Activated CD4-positive, alpha-beta memory T cell treated with anti-CD3 and anti-CD28 coated beads, Interleukin-2, amount 10 ng/mL, durations not matched to agents 7 days and 5 days (primary cell): ENCODE measurements at places on chromosomes 5 and 9.

- H3K36me3 ChIP-seq, result no peaks in the 10 kb centered on the region
- no peak for DNase-seq
- H3K4me3 ChIP-seq, result no peak overlapping the region
- H3K27ac ChIP-seq, result no peak overlapping the region
These were observed 164.3 kb downstream of the ENC1 start for GRCh38 chr5:74476046-74476818.

DNA sequence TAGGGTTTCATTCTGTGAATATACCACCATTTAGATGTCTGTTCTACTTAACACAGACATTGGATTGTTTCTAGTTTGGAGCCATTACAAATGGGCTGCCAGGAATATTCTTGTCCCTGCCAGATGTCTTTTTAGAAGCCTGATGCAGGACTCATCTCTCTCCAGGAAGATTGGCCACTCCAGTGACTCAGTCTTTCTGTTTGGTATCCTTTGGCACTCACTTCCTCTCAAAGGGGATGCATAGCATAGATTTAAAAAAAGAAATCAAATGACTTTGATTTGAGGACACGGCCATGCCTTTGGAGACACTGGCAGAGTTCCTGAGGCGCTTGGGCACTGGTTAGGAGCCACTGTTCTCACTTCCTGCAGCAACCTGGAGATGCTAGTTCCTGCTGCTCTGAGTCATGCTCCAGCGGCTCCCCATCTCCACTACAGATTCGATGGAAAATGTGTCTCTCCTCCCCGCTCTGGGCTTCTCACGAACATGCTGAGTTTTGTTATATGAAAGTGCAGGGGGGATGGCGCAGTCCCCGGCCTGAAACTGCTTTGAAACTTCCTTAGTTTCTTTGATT lies 3.5 kb upstream of the ZNF366 start:
- no peak for DNase-seq
- no peaks in the 10 kb centered on the region for H3K4me1 ChIP-seq
- H3K36me3 ChIP-seq, result no peaks in the 10 kb centered on the region

DNA sequence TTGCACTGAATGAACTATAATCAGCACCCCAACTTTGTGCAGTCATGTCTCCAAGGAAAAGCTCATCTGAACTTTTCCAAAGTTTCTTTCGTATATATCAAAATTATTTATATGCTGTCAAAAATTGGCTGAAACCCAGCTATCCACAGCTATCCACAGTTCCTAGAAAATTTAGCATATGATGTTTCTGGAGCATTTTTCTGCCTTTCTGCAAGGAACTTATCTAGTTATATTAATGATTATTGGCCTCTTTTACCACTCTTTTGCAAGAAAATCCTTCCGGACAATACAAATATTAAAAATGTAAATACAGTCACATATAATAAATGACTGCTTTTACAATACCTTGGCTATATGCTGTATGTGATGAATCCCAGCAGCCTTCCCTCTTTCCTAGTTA lies 270.2 kb downstream of the TMEM167A start:
- DNase-seq, result no peak
- H3K27me3 ChIP-seq, result no peaks in the 10 kb centered on the region

- H3K36me3 ChIP-seq, result no peaks in the 10 kb centered on the region
- no peak for DNase-seq
- no peaks in the 10 kb centered on the region for H3K4me1 ChIP-seq
- H3K4me3 ChIP-seq, result no peak overlapping the region
These were observed 197.7 kb downstream of the TENT4A start for GRCh38 chr5:6910950-6911349.

GRCh38 chr5:180684623-180685161 lies 35.3 kb upstream of the FLT4 start:
- peaks cover 14% of the 10 kb centered on the region for H3K4me1 ChIP-seq
- no peaks in the 10 kb centered on the region for H3K36me3 ChIP-seq
- no peak overlapping the region for H3K4me3 ChIP-seq
- DNase-seq, result no peak
- H3K27ac ChIP-seq, result no peak overlapping the region
- peaks cover 16% of the 10 kb centered on the region for H3K27me3 ChIP-seq

GRCh38 chr5:138305797-138306196 lies 25.8 kb downstream of the CDC25C start:
- H3K27me3 ChIP-seq, result no peaks in the 10 kb centered on the region
- peaks cover 20% of the 10 kb centered on the region for H3K36me3 ChIP-seq
- no peak for DNase-seq
- H3K27ac ChIP-seq, result no peak overlapping the region
- peaks cover 2% of the 10 kb centered on the region for H3K4me1 ChIP-seq
- no peak overlapping the region for H3K4me3 ChIP-seq

GRCh38 chr9:78677326-78677725 lies 380.4 kb downstream of the PSAT1 start:
- H3K27ac ChIP-seq, result no peak overlapping the region
- DNase-seq, result no peak
- H3K36me3 ChIP-seq, result no peaks in the 10 kb centered on the region
- H3K4me1 ChIP-seq, result no peaks in the 10 kb centered on the region
- H3K27me3 ChIP-seq, result no peaks in the 10 kb centered on the region
- no peak overlapping the region for H3K4me3 ChIP-seq

GRCh38 chr9:72454871-72455491 lies 66.4 kb upstream of the TMC1 start:
- H3K27ac ChIP-seq, result no peak overlapping the region
- DNase-seq, result no peak
- H3K4me3 ChIP-seq, result no peak overlapping the region
- no peaks in the 10 kb centered on the region for H3K27me3 ChIP-seq
- no peaks in the 10 kb centered on the region for H3K36me3 ChIP-seq

GRCh38 chr5:91313757-91314673 lies 69.1 kb downstream of the ARRDC3 start:
- peaks cover 64% of the 10 kb centered on the region for H3K4me1 ChIP-seq
- peak overlapping the region; percentile 97 for H3K27ac ChIP-seq
- H3K27me3 ChIP-seq, result no peaks in the 10 kb centered on the region
- H3K4me3 ChIP-seq, result peak overlapping the region; percentile 83

DNA sequence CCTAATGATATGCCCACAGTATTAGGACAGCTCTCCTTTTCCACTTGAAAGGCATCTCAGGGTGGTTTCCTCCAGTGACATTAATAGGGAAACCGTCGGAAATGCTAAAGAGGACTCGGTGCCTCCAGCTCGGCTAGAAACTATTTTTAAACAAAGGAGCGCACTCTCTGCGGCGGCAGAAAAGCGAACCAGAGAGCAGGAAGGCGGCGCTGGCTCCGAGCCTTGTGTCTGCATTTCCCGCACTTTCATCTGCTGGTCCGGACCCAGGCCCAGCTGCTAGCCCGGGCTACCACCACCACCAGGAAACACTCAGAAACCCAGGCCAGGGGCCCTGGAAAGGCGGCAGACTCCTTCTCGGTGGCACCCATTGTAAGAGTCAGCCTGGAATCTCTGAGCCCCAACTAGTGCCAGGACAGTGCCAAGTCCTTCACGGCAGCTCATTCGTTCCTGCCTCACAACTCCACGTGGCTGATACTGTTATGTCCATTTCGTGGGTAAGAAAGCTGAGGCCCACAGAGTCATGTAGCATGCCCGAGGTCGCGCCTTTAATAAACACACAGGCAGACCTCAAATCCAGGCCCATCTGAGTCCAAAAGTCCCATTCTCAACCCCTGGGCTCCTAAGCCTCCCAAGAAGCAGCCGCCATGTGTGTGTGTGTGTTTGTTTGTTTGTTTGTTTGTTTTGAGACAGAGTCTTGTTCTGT lies 73.9 kb downstream of the VAV2 start:
- no peaks in the 10 kb centered on the region for H3K36me3 ChIP-seq
- H3K27me3 ChIP-seq, result no peaks in the 10 kb centered on the region
- H3K4me3 ChIP-seq, result no peak overlapping the region
- H3K27ac ChIP-seq, result no peak overlapping the region
- H3K4me1 ChIP-seq, result no peaks in the 10 kb centered on the region

- H3K36me3 ChIP-seq, result no peaks in the 10 kb centered on the region
- no peak overlapping the region for H3K4me3 ChIP-seq
- no peaks in the 10 kb centered on the region for H3K4me1 ChIP-seq
- peaks cover 59% of the 10 kb centered on the region for H3K27me3 ChIP-seq
- H3K27ac ChIP-seq, result no peak overlapping the region
These were observed 23.7 kb upstream of the OR2S2 start for GRCh38 chr9:35981699-35982098.

GRCh38 chr9:76369583-76369982 lies 24.6 kb downstream of the RFK start:
- no peak for DNase-seq
- H3K4me1 ChIP-seq, result peaks cover 8% of the 10 kb centered on the region
- no peak overlapping the region for H3K4me3 ChIP-seq
- H3K27me3 ChIP-seq, result no peaks in the 10 kb centered on the region
- no peaks in the 10 kb centered on the region for H3K36me3 ChIP-seq
- no peak overlapping the region for H3K27ac ChIP-seq

- no peak overlapping the region for H3K4me3 ChIP-seq
- H3K4me1 ChIP-seq, result no peaks in the 10 kb centered on the region
- peaks cover 2% of the 10 kb centered on the region for H3K27me3 ChIP-seq
- no peak for DNase-seq
These were observed 80.9 kb downstream of the MARCHF3 start for GRCh38 chr5:126949475-126949874.

- no peak for DNase-seq
- no peaks in the 10 kb centered on the region for H3K36me3 ChIP-seq
- H3K27me3 ChIP-seq, result no peaks in the 10 kb centered on the region
- H3K4me1 ChIP-seq, result no peaks in the 10 kb centered on the region
- no peak overlapping the region for H3K27ac ChIP-seq
These were observed 293.0 kb downstream of the ZNF608 start for GRCh38 chr5:124453221-124454051.

DNA sequence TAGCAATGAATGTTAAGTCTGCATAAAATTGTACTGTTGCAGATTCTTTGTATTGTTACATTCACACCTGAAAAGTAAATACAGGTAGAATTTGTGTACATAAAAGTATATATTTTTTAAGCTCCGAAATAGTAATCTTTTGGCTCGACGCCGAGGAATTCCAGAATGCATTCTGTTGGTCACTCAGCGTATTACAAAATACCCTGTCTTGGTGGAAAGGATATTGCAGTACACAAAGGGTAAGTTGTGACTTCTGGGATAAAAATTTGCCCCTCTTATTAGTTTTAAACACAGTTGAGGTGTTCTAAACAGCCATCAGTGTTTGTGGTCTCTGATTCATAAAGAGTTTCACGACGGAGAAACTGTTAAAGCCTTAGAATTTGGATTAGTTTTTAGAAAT lies 257.6 kb downstream of the ARHGEF28 start:
- H3K4me1 ChIP-seq, result no peaks in the 10 kb centered on the region
- no peak overlapping the region for H3K27ac ChIP-seq
- no peaks in the 10 kb centered on the region for H3K36me3 ChIP-seq
- DNase-seq, result no peak

DNA sequence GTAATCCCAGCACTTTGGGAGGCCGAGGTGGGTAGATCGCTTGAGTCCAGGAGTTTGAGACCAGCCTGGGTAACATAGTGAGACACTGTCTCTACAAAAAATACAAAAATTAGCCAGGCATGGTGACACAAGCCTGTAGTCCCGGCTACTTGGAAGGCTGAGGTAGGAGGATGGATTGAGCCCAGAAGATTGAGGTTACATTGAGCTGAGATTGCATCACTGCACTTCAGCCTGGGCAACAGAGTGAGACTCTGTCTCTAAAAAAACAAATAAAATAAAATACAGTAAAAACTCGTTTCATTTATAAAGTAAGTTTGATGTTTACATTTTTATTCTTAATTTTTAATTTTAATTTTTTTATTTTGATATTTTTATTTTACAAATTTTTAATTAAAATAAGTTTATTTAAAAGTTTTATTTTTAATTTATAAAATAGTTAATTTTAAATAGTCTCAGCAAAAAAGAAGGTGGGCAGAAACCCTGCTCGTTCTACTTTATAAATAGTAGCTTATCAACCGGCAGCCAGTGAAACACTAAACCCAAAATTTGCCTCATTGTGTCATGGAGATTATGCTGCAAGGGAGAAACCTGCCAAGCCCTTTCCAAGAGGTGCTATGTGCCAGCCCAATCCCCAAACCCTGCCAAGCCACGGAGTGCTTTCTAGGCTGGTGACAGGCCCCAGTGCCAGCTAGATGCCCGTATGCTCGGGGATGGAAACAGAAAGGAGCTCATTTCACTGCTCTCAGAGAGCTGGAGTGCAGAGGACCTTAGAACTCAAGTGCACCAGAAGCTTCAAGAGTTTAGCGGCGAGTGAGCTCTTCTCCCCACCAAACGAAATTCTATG lies 38.9 kb downstream of the SERINC5 start:
- H3K36me3 ChIP-seq, result peaks cover 50% of the 10 kb centered on the region
- H3K4me1 ChIP-seq, result peaks cover 79% of the 10 kb centered on the region
- H3K4me3 ChIP-seq, result peak overlapping the region; percentile 69
- H3K27ac ChIP-seq, result peak overlapping the region; percentile 82
- H3K27me3 ChIP-seq, result no peaks in the 10 kb centered on the region

- DNase-seq, result no peak
- H3K27ac ChIP-seq, result no peak overlapping the region
- no peaks in the 10 kb centered on the region for H3K36me3 ChIP-seq
- H3K4me3 ChIP-seq, result no peak overlapping the region
- H3K27me3 ChIP-seq, result no peaks in the 10 kb centered on the region
These were observed 76.0 kb downstream of the VAV2 start for GRCh38 chr9:133916159-133916541.

- H3K36me3 ChIP-seq, result peaks cover 60% of the 10 kb centered on the region
- peaks cover 17% of the 10 kb centered on the region for H3K4me1 ChIP-seq
- DNase-seq, result no peak
- no peaks in the 10 kb centered on the region for H3K27me3 ChIP-seq
- H3K4me3 ChIP-seq, result no peak overlapping the region
These were observed 116.7 kb downstream of the DOCK2 start for GRCh38 chr5:169753795-169754194.

DNA sequence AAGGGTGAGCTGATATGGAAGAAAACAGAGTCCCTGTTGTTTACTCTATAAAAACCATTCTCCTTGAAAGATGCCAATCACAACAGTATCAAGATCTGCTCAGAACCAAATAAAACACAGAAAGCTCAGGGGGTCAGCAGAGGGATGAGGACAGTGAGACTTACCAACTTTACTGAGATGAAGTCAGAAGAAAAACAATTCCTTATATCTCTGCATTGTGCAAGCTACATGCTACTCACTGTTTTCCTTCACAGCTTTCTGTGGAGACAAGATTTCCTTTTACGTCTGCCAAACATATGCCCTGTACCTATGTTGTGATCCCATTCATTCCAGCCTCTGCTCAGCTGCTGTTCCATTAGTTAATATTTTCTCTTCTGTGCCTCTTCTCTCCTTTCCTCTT lies 185.6 kb downstream of the TSSK1B start:
- H3K27me3 ChIP-seq, result peaks cover 8% of the 10 kb centered on the region
- H3K27ac ChIP-seq, result no peak overlapping the region
- peaks cover 11% of the 10 kb centered on the region for H3K4me1 ChIP-seq
- no peak overlapping the region for H3K4me3 ChIP-seq
- no peak for DNase-seq
- H3K36me3 ChIP-seq, result no peaks in the 10 kb centered on the region

- peaks cover 76% of the 10 kb centered on the region for H3K4me1 ChIP-seq
- H3K4me3 ChIP-seq, result peak overlapping the region; percentile 93
- peak overlapping the region; percentile 79 for H3K27ac ChIP-seq
- H3K36me3 ChIP-seq, result peaks cover 53% of the 10 kb centered on the region
- no peak for DNase-seq
These were observed 1.2 kb downstream of the CCDC107 start for GRCh38 chr9:35659340-35659739.
